ENCODE measurements at places on chromosomes 11 and 22. TPM values are rescaled to one million over a fixed set of nuclear protein-coding genes. Genes with fewer than 3 reads are reported as not detected.

PYGM gene
- total RNA-seq: 0.13 TPM

KCTD14 gene
- under 0.01 TPM for total RNA-seq

DNA sequence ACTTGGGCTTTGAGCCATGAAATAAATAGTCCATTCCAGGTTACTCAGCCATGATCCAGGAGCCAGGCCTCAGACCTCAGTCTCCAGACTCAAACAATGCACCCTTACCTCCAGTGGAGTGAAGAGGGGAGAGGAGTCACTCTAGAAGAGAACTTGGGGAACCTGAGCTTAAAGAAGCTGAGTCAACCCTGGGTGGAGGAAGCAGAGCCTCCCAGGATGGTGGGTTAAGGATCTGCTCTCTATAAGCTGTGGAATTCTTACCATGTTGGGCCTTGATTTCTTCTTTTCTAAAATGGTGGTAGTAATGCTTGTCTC, 113.2 kb downstream of the NECTIN1 start:
- no peak for DNase-seq

DNA sequence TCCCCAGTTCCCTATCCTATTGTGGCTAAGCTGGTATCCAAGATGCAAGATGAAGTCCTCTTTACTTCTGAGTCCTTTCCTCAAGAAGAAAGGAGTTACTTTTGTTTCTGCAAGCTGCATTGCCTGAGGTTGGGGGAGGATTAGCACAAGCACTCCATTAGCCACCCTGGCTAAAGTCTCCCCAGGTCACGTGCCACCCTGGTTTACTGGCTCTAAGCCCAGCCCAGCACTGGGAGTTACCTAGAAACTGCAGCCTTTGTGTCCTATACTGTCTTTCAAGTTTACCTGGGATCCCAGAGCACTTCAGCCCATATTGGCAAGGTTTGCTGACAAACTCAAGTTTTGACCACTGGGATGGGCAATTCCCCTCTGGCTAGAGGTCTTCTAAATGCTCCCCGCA, 78.4 kb upstream of the DBX1 start:
- no peak for DNase-seq

Measured in dermis microvascular lymphatic vessel endothelial cell (primary cell).